Thoracic aorta endothelial cell (primary cell): ENCODE measurements at places on chromosomes 5 and 9. TPM values are rescaled to one million over a fixed set of nuclear protein-coding genes. Genes with fewer than 3 reads are reported as not detected.

SYNPO gene
- total RNA-seq = 25.9 and 32.5 TPM in 2 replicates

PCDHGA3 gene
- total RNA-seq = 0.65 and 0.93 TPM in 2 replicates

KIF27 gene
- 4.4 and 5.1 TPM in 2 replicates for total RNA-seq

ANGPTL2 gene
- 13.7 and 22.1 TPM in 2 replicates for total RNA-seq
